CD4-positive, CD25-positive, alpha-beta regulatory T cell (primary cell): ENCODE measurements at places on chromosomes 4 and X. TPM values are rescaled to one million over a fixed set of nuclear protein-coding genes. Genes with fewer than 3 reads are reported as not detected.

Gene PAGE2
- total RNA-seq = not detected

Gene BBS12
- total RNA-seq = 1.4 TPM

Gene RIPPLY1
- total RNA-seq = not detected

Gene TSPAN5
- total RNA-seq = 21.2 TPM

Gene ASB11
- total RNA-seq = 0.30 TPM

Gene MSANTD1
- total RNA-seq = 2.0 TPM

Gene INPP4B
- total RNA-seq = 89.4 TPM
